ENCODE measurements at places on chromosomes 3 and 15.

- no peak for DNase-seq
Measured at GRCh38 chr3:150260398-150260710, 147.7 kb upstream of the TSC22D2 start.

- no peak for DNase-seq
Measured at GRCh38 chr15:41634072-41634626, 26.1 kb upstream of the MGA start.

DNA sequence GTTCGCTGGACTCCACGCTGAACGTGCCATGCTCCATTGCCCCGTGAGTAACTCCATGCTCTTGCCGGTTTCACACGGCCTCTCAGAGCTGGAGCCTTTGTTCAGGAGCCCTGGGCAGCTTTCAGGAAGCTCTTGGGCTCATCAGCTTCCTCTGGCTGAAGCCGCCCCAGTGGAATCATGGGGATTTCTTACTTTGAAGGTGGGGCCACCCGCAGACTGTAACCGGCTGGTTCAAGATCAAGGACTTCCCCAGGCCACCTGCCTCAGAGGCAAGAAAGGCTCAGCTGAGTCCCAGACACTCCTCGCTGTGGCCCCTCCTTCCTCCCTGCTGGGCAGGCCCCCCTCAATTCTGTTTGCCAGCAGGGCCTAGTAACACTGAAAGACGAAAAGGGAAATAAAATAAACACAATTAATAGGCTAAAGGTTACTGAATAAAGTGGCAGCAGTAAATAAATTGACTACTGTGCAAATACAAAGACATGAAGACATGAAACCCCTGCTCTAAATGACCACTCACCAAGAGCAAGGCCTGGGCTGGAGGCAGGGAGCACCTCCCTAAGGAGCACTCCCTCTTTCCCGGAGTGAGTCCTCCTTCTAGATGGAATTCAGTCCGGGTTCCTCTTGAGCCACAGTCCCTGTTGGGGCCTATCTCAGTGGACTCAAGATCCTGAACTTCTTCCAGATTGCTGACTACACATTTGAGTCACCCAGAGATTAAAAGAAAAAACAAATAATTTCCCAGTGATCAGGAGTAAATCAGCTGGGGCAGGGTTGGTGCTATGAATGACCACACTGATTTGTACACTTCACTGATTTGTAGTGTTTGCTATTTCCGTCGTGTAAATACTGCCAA, 51.0 kb downstream of the ZDHHC19 start:
- no peak for DNase-seq

DNA sequence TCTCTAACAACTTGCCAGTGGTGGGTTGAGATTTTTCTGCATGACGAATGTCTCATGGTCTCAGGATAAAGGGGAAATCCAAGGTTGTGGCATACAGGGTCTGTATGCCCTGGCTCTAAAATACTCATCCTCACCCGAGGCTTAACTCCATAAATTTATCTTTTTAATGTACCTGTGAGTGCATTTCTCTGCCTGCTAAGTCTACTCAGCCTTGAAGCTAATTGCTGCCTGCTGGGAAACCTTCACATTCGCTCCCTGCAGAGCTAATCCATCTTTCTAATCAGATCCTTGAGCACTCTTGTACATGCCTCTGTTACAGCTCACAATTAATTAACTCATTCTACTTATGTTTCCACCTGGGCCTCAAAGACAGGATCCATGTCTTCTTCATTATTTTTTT, 93.8 kb downstream of the CMSS1 start:
- no peak for DNase-seq

- DNase-seq = no peak
Measured at GRCh38 chr3:170360466-170360865, 3.0 kb downstream of the SKIL start.

Measured in stimulated activated CD8-positive, alpha-beta memory T cell treated with anti-CD3 and anti-CD28 coated beads, Interleukin-7, amount 100 ng/mL, for 24 hours (primary cell).